Activated CD8-positive, alpha-beta T cell treated with anti-CD3 and anti-CD28 coated beads, Interleukin-2, amount 10 ng/mL, durations not matched to agents 7 days and 5 days (primary cell): ENCODE measurements at places on chromosomes 6 and 20. TPM values are rescaled to one million over a fixed set of nuclear protein-coding genes. Genes with fewer than 3 reads are reported as not detected.

MAVS gene
- total RNA-seq, result 29.7 TPM

GRCh38 chr6:22670605-22671004 lies 101.2 kb downstream of the HDGFL1 start:
- no peak for DNase-seq

CAGE1 gene
- total RNA-seq, result 0.16 TPM

VIP gene
- total RNA-seq, result not detected

DNA sequence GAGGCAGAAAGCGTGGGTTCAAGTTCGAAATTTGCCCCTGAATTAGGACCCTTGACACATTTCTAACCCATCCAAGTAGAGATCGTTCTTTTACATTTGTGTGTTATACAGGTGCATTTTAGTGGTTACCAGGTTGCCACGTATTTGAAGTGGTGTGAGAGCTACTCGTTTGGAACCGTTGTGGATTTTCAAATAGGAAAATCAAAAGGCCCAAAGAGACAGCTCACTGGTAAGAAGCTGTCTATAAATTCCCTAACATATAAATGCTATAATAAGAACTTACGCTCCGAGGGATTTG lies 1.6 kb upstream of the REV3L start:
- no peak for DNase-seq

DNA sequence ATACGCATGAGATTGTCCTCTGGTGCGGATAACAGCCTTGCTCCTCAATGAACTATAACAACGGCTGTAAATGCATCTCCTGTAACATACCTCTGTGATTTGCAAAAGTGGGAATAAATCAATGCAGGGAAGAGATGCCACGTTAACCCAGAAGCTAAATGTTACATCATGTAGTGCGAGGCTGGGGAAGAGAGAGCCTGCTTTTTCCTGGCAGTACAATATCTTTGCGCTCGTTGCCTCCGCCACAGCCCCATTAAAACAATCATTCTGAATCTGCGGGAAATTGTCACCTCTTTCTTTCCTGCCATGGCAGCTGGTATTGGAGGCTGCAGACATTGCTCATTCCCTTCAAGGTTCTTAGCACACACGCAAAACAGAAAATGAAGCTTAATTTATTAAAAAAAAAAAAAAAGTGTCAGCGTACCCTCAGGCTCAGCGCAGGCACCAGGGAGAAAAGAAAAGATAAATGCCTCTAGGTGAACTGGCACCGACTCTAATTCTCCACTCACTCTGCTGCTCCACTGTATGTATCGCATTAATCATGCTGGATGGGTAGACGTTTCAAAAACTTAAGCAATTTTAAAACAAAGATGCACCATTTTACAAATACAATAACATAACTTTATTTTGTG lies 70.2 kb upstream of the TFB1M start:
- DNase-seq, result no peak

WFDC12 gene
- not detected for total RNA-seq

- no peak for DNase-seq
Observed at GRCh38 chr6:158000530-158001307, 19.1 kb downstream of the SYNJ2 start.

DNA sequence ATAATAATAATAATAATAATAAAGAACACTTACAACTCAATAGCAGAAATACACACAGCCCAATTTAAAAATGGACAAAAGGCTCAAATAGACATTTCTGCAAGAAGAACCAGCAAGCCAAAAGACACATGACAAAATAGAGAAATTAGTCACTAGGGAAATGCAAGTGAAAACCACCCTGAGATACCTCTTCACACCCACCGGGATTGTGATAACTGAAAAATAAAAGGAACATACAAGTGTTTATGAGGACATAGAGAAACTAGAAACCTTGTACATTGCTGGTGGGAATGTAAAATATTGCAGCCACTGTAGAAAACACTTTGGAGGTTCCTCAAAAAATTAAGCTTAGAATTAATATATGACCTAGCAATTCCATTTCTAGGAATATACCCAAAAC lies 59.2 kb downstream of the ZDHHC14 start:
- DNase-seq, result no peak

DNA sequence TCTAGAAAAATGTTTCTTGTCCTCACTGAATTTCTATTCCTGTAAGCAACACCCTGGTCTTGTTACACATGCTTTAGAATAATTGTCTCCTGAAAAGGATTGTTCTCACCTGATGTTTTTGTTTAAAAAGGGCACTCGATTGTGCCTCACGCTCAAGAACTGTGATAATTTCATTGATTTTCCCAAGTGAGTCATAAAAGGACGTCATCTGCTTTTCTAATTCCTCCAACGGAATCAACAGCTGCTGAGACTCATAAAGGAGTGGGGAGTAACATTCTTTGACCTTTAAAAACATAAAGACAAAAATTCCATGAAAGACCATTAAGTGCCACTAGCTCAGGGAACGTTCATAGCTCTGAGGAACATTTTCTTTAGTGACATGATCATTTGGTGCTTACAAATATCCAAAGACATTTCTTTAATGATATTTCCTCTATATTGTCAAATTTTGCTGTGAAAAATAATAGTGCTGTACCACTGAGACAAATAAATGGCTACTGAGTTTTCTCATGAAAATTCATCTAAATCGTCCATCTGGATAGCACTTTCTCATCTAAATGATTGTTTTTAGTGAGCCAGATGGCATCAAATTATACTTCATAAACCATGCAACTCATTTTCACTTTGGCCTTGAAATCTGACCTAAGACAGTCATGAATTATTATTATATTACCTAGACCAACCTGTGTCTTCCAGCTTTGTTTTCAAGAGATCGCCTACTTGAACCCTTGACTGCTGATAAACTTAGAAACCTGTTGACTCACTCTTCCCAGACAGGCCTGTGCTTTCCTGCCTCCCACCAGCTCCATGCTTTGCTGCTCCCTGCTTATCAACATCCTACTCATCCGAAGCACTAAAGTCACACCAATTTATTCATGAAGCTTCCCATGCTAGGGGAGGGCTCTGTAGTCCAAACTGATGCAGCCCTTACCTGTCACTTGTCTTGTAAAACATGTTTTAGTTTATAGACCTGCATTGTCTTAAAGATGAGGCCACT lies 178.2 kb downstream of the SYNE1 start:
- no peak for DNase-seq

DNA sequence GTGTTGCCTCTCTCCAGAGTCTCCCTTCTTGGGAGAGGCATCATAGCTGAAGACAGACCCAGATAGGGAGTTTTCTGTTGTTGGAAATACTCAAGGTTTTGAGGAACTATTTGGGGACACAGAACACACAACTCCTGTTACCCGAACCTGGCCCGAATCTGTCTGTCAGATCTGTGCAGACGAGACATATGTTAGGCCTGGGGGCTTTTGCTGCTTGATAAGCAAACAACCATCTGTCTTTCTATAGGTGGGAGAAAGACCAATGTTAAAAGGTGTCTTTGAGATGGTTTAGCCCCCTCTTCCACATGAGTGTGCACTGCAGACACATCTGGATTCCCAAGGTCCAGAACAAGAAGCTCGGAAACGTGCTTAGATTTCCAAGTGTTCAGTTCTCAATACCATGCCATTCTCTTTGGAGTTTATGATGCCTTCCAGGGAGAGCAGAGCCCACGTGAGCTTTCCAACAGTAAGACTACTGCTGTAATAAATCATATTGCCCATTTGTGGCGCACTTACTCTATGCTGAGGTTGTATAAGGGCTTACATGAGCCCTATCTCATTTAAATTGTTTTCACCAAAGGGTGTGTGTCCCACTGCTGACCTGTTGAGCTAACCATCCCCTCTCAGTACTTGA lies 3.8 kb upstream of the STX16 start:
- peak; percentile 32 for DNase-seq

KCNK5 gene
- total RNA-seq, result 12.0 TPM
